Activated CD4-positive, alpha-beta T cell treated with anti-CD3 and anti-CD28 coated beads, Interleukin-10, Interleukin-2, amounts not matched to agents 100 ng/mL and 50 ng/mL, durations not matched to agents 16 hours and 8 hours (primary cell): ENCODE measurements at places on chromosomes 16 and 17.

DNA sequence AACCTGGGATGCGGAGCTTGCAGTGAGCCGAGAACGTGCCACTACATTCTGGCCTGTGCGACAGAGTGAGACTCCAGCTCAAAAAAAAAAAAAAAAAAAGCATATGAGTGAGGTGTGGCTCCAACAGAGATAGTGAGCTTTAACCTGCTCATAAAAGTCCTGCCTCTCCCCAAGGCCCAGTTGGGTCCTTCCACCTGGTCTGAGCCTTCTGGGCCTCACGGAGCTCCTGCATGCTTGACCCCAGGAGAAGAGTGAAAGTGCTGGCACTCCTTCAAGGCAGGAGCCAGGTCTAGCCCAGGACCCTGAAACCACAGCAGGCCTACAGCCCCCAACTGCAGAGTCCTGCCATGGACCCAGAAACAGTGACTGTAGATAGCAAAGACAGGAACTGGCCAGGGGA, 17.7 kb downstream of the HSD11B2 start:
- no peak for DNase-seq

GRCh38 chr17:77466140-77466539, 325.4 kb downstream of the SEC14L1 start:
- DNase-seq = no peak

DNA sequence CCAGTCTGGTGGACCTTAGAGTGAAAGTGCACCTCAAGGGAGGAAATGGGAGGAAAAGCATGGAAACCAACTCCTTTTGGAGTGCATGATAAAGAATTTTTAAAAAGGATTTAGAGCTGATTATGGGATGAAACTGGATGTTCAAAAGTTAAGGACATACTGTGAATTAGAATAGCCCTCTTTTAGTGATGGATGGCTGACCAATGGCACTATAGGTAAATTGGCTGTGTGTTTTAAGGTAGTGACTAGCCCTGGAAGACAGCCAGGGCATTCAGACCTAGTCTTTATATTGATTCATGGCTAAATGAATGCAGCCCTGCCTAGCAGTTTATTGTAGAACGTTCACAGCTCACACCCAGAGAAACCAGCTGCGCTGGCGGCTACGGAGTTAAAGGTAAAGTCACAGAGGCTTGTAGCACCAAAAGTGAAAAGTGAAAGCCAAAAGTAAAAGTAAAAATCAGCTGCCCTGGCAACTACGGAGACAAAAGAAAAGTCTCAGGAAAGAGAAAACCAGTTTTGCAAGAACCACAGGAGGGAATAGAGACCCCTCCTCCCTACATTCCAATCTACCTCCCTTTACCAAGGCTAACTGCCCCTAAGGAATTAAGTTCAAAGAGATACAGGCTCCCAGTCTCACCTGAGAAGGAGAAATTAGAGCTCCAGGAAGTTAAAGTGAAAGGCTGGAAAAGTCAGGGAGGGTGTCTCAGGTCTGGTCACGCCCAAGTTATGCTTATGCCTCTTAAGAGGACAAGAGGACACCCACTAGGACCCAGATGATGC, 21.8 kb downstream of the ACSM1 start:
- peak; percentile 28 for DNase-seq

DNA sequence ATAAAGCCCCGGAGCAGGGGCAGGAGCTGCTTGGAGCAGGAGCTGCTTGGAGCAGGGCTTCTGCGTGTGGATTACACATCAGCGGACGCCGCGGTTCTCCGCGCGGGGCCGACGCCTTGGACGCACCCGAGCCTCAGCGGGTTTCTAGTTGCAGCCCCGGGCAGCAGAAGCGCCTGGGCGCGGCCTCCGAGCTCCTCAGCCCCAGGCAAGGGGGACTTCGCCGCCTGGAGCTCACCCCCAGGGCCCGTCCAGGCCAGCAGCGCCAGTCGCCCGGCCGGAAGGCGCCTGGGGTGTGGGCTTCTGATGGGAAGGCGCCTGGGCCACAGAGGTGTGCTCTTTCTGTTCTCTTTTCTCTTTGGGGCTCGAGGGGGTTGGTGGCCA, 6.3 kb downstream of the FOXF1 start:
- no peak for DNase-seq

DNA sequence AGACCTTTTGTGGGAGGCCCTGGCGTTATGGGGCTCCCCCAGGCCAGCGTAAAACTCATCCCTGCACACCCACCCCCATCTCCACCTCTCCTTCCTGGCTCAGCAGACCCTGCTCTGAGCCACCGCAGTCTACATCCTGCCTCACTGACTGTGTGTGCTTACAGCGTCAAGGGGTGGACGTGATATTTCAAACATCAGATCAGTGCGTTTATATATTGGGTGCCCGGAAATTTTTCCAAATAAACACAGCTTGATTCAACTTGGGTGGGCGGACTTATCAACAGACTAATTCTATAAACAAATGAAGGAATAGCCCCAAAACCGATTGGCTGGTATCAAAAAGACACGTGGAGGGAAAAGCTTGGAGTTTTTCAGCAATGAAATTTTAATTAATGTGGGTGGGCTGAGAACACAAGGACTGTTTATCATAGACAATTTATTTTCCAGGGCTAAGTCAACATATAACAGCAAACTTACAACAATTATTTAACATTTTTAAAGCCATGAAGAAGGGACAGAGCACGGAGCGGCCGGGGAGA, at the start of gene FOXL1:
FOXL1 (plus strand) TSS at position 489 of the 539 bp plus-strand sequence. CDS start 175 bp downstream, outside the sequence.
- DNase-seq = no peak

DNA sequence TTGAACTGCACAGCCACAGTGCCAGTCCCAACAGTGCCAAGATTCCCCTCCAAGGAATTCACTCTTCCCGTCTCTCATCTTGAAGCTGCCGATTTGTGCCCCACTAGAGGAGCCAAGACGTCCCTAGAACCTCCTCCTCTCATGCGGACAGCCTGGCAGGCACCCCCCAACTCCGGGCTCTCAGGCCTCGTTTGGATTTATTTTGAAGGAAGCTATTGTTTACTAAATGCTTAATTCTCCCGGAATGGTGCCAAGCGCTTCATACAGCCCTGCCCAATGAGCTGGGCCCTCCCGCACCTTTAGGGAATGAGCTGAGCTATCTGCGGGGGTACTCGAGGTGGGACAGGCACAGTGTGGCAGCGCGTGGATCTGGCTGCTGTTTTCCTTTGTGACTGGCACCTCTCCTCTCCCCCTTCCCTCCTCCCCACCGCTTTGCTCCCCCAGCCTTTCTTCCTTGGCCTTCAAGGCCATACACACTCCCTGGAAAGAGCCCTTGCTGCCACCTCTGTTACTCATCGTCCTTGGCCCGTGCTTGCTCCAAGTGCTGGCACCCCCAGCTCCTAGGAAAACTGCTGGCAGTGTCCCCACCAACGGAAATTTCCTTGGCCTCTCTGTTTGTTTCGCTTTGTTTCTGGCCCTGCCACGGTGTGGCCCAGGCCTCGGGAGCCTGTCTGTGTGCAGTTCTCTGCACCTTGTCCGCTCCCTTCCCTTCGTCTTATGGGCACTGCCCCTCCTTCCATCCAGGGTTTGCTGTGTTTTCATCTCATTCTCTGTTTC, 49.9 kb upstream of the CDR2 start:
- no peak for DNase-seq

GRCh38 chr16:35752012-35752772, 2292.8 kb downstream of the TP53TG3F start:
- no peak for DNase-seq

DNA sequence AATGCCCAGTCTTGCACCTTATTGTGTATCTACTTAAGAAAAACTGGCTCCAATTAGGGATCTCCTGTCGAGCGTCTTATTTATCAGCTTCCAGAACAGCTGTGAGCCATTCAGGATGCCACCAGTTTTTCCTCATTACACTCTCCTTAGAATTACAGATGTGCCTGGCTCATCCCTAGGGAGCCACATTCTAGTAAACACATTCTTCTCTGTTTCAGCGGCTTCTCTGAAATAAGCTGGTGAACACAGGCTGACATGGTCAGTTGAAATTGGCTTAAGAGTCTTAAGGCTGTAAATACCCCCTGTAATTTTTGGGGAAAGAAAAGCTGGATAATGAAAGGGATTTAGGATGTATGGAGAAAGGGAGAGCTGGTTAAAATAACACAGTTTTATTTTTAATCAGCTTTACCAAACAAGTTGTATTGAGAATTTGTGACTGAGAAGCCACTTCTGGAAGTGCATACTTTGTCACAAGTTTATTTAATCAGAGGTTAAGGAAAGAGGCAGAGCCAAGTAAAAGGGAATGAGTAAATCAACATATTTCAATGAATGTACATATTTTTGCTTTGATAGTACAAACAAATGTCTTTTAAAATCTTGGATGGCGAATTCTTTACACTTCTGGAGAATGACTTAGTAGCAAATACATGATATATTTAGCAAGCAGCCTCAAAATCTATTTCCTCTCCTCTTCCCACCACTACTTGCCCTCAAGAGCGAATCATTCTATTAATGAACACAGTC, 562.0 kb upstream of the GOT2 start:
- no peak for DNase-seq

DNA sequence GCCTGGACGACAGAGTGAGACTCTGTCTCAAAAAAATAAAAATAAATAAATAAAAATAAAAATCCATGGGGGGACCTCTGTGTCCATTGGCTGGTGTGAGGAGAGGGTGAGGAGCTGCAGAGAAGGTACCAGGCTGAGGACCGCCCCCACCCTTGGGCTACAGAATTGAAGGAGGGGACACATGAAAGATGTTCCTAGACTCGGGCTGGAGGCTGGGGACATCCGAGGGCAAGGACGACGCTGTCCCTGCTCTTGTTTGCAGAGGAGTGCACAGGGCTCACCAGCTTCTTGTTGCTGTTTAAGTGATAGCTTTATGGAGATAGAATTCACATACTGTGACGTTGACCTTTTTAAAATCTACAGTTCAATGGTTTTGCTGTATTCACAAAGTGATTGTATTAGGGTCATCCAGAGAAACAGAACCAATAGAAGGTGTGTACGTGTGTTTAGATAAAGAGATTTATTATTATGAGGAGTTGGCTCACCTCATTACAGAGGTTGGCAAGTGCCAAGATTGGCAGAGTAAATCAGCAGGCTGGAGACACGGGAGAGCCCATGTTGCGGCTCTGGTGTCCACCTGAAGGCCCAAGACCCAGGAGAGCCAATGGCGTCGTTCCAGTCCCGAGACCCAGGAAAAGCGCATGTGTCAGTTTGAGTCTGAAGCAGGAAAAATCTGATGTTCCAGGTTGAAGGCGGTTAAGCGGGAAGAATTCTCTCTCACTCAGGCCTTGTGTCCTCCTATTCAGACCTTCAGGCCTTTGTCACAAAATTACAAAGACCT, 320.7 kb downstream of the SEC14L1 start:
- no peak for DNase-seq

GRCh38 chr17:55531053-55531728, 19.9 kb upstream of the SMIM36 start:
- DNase-seq = no peak

DNA sequence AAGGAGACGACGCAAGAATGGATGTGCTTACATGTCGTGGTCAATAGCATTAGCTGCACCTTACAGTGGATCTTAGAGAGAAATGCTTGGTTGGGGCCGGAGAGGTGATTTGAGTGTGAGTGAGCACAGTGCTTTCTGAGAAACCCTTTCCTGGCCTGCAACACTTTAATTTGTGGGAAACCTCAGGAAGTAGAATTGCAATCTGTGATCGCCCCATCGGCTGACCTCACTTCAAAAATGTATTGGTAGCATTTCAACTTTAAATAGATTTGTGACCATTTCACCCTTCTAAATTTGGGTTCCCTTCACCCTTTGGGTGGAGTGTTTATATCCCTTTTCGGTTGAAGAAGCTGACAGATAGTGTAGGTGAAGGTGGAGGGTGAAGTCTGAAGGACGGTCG, 13.2 kb downstream of the PRKCB start:
- peak; percentile 50 for DNase-seq

- DNase-seq = no peak
Measured at GRCh38 chr17:81044764-81045589, 10.0 kb downstream of the BAIAP2 start.

- peak; percentile 62 for DNase-seq
Measured at GRCh38 chr16:79372503-79373184, 227.9 kb downstream of the MAF start.

GRCh38 chr17:43200127-43200526, 11.5 kb upstream of the TMEM106A start:
- DNase-seq = no peak

DNA sequence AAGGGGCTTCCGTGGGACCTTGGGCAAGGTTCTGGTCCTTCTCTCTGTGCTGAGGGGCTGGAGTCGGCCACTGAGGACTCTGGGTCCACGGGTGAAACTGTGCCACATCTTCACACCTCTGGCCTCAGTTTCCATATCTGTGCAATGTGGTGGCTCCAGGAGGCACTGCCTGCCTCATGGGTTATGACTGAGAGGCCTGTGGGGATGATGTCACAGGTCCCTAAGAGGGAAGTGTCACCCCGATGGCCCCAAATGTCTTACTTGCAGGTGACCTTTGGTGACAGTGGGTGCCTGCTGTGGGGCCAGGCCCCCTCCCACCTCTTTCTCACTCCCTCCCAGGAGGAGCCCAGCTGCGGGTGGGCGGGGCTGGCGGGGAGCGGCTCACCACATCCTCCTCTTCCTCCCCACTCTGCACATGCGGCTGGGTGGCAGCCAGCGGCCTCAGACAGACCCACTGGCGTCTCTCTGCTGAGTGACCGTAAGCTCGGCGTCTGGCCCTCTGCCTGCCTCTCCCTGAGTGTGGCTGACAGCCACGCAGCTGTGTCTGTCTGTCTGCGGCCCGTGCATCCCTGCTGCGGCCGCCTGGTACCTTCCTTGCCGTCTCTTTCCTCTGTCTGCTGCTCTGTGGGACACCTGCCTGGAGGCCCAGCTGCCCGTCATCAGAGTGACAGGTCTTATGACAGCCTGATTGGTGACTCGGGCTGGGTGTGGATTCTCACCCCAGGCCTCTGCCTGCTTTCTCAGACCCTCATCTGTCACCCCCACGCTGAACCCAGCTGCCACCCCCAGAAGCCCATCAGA, at the start of gene IL21R:
IL21R (plus strand) TSS at position 407 of the 801 bp plus-strand sequence. CDS start 27,898 bp downstream, outside the sequence.
- DNase-seq = peak; percentile 89
